ENCODE measurements at places on chromosomes 7 and 10.

DNA sequence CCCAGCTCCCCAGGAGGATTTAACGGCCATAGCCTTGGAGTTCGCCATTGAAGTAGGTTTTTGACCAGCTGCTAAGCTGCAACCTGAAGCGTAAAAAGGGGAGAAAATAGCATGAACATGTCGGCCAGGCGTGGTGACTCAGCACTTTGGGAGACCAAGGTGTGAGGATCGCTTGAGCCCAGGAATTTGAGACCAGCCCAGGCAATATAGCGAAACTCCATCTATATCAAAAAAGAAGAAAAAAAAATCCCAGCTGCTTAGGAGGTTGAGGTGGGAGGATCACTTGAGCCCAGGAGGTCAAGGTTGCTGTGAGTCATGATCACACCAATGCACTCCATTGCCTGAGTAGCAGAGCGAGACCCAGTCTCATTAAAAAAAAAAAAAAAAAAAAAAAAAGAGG, 32.2 kb upstream of the MCU start:
- DNase-seq, result no peak

GRCh38 chr10:69960988-69961880, 91.4 kb upstream of the MACROH2A2 start:
- DNase-seq, result peak; percentile 77

DNA sequence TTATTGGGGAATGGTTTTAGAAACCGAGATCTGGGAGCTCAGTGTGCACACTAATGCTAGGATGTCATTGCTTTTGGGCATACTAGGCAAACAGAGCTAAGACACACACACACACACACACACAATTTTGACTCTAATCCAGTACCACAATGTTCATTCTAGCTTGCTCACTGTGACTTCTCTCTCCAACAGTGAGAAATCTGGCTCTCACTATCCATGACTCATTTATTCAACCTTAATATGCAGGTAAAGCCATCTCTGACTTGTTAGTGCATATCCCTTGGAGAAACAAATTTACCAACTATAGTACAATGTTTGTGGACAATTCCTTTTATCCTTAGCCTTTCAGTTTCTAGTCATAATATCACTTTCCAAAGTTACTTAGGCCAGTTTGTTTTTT, 5.9 kb upstream of the BMS1 start:
- DNase-seq, result no peak

DNA sequence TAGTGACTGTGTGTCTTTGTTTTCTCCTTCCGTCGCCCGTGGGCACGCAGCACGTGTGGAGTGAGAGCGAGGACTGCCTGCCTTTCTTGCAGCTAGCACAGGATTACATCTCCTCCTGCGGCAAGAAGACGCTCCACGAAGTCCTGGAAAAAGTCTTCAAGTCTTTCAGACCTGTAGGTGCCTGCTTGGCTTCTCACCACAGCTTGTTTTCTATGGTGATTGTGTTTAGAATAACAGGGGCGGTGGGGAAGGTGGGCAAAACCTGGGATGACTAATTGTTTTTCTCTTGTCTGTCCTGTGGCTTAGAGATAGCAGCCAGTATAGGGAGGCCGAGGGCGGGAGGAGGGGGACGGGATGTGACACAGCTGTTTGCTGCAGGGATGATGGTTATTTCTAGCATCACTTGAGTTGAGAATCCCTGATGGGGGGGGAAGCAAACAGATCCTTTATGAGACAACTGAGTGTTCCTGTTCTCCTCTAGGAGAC, 11.4 kb downstream of the MTURN start:
- DNase-seq, result no peak

GRCh38 chr10:109067031-109067430, 856.3 kb downstream of the XPNPEP1 start:
- DNase-seq, result no peak

DNA sequence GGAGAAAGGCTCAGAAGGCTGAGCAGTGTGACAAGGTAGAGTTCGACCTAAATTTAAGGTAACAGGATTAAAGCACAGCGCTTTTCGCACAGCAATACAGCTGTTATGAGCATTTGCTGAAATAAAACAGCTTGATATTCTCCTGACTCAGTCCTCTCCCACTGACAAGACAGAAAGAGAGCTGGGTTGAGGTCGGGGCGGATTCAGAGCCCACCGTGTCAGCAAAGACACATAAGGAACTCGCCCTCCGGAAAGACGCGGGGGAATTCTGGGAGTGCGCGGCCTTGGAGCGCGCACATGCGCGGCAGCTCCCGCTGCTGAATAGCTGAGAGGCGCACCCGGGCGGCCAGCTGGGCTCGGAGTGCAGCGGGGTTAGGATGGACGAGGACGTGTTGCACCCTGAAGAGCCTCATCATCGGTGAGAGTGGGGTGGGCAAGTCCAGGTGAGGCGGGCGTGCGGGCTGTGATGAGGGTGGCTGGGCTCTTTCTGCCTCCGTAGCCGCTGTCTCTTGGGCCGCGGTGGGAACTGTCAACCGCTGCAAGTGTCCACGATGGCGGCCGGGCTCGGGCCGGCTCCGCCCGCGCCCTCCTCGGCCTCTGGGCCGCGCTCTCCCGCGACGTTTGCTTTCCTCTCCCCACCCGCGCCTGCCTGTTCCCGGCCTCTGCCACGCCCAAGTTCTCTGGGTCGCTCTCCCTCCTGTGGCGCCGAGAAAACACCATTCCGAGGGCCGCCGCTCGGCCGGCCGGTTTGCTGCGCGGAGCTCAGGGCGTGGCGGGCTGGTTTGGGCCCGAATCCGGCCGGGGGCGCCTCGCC, 120.6 kb downstream of the LYZL1 start:
- peak; percentile 92 for DNase-seq

- DNase-seq, result no peak
These were observed 35.5 kb downstream of the GPR141 start for GRCh38 chr7:37719077-37719476.

DNA sequence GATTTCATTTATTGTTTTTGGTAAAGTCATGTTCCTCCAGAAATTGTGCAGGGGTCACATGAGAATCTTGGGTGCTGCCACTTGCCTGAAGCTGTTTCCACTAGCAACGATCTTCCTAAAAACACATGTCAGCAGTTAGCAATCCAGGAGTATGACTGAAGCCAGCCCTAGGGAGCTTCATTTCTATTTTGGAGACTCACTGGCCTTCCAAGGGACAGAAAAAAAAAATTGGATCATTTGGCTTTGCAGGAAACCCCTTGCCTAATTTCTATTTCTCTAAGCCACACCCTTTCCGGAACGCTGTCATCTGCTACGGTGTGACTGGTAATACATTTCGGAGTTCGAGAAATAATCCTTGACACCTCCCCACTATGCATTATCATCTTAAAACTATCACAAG, 204.7 kb downstream of the TAX1BP1 start:
- DNase-seq, result no peak
